ENCODE measurements at places on chromosomes 6 and 20.

- DNase-seq, result no peak
Observed at GRCh38 chr6:104573350-104573749, 286.4 kb downstream of the HACE1 start.

DNA sequence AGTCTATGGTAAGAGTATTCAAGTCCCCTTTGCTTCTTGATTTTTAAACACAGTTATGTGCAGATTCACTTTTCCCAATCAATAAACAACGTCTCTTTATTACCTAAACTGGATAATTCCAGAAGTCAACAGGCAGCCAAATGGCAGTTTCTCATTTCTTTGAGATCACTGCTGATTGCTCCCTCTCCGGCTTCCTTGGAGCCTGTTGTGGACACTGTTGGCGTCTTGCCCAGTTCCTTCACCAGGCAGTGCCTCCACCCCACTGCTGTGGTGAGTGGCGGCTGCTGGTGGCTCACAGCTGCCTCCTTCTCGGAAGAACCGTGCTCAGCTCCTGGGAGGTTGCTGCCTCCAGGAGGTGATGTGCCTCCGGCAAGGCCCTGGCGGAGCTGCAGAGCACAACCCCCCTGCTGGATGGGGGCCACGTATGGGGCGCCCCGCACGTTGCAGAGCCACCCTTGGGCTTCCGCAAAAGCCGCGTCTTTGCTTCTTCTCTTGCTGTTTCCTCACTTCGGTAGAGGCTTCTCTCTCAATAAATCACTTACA lies 105.1 kb upstream of the CNKSR3 start:
- DNase-seq, result peak; percentile 78

DNA sequence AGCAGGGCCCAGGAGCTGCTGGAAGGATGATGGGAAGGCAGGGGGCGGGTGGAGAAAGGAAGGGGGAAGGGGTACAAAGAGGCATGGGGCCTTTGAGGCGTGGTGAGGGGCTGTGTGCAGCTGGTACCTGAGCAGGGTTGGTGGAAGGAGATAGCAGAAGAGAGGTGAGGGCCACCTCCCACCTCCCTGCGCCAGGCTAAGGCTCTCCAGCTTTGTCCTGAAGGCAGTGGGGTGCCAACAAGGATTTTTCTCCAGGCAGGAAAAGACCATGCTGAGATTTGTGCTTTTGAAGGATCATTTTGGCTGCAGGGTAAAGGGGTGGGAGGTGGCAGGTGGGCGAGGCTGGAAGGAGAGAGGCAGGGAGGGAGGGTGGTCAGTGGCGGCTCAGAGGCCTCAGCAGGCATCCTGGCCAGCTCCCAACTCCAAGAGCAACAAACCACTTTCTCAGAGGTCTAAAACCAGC lies 40.8 kb downstream of the NOL4L start:
- DNase-seq, result no peak

DNA sequence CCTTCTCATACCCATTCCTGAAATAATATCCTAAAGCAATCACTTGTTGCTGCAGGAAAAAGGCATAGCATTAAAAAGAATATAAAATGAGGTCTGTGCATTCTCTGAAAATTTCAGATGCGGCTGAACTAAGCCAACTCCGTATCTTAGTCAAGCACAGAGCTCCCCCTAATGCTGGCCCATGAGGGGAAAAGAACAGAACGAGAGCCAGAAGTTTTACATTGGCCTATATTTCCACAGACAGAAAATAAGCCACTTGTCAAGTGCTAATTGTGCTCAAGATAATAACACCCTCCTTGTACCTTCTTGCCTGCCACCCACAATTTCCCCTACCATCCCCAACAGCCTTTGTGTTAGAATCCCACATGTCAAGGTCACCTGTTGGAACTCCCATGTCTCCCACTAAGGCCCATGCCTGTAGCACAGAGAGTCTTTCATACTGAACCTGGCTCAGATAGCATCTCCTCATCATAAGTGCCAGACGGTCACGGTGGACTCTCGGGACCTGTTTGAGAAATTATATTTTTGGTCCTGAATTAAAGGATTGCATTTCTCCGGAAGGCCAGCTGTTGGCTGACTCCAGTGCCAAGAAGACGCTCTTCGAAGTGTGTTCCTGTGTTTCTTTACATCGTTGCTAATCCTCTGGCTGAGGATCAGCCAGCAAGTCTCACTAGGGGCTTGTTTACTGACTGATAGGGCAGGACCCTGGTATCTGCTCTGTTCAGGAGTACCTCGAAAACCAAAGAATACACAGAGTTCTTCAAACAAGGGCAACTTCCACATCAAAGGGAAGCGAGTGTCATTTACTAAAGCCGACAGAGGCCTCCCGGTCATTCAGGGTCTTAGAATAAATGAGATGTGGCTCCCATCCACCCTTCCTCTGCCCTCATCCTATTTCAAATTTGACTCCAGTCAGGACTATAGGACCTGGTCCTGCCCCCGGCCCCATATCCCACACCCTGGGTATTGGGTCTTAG lies 183.4 kb upstream of the FBXL4 start:
- no peak for DNase-seq

DNA sequence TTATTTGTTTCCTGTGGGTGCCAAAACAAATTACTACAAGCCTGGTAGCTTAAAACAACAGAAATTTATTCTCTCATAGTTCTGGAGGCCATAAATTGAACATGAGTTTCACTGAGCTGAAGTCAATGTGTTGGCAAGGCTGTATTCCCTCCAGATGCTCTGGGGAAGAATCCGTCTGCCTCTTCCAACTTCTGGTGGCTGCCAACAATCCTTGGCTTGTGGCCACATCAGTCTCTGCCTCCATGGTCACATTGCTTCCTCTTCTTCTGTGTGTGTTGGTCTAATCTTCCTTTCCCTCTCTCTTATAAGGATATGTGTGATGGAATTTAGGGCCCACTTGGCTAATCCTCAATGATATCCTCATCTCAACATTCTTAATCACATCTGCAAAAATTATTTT lies 92.8 kb upstream of the EPB41L1 start:
- no peak for DNase-seq

- no peak for DNase-seq
Observed at GRCh38 chr6:18515767-18516166, 128.6 kb downstream of the RNF144B start.

DNA sequence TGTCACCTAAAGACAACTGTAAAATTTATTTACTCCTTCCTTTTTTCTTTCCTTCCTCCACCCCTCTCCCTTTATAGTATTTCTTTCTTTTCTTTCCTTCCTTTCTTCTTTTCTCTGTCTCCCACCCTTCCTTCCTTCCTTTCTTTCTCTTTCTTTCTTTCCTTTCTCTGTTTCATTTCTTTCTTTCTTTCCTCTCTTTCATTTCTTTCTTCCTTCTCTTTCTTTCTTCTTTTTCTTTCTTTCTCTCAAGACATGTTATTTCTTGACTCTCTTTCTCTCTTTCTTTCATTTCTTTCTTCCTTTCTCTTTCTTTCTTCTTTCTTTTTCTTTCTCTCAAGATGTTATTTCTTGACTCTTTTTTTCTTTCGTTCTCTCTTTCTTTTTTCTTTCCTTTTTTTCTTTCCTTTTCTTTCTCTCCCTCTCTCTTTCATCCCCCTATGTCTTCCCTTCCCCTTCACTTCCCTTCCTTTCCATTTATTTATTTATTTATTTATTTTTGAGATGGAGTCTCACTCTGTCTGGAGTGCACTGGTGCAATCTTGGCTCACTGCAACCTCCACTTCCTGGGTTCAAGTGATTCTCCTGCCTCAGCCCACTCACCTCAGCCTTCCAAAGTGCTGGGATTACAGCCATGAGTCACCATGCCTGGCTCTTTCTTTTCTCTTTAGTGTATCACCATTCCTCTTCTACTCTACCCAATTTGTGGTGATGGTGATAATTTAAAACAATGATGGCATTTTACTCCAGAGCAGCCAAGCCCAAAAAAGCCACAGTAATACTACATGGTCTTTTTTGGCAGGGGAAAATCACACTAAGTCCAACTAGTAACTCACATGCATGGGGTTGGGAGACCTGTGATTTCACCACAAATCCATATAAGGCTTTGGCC lies 188.2 kb downstream of the ADGRG6 start:
- DNase-seq, result no peak

DNA sequence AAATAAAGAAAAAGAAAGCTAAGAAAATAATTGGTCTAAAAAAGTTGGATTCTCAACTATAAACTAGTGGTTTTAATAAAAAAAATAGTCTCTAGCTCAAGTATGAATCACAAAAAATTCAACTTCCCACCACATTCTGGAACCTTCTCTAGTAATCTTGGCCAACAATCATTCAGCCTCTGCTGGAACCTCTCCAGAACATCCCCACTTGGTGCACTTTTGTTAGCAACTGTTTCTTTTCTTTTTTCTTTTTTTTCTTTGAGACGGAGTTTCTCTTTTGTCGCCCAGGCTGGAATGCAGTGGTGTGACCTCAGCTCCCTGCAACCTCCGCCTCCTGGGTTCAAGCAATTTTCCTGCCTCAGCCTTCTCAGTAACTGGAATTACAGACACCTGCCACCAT lies 35.7 kb downstream of the TXLNB start:
- DNase-seq, result peak; percentile 64

- DNase-seq, result no peak
Observed at GRCh38 chr6:148463671-148464070, 121.0 kb downstream of the SASH1 start.

DNA sequence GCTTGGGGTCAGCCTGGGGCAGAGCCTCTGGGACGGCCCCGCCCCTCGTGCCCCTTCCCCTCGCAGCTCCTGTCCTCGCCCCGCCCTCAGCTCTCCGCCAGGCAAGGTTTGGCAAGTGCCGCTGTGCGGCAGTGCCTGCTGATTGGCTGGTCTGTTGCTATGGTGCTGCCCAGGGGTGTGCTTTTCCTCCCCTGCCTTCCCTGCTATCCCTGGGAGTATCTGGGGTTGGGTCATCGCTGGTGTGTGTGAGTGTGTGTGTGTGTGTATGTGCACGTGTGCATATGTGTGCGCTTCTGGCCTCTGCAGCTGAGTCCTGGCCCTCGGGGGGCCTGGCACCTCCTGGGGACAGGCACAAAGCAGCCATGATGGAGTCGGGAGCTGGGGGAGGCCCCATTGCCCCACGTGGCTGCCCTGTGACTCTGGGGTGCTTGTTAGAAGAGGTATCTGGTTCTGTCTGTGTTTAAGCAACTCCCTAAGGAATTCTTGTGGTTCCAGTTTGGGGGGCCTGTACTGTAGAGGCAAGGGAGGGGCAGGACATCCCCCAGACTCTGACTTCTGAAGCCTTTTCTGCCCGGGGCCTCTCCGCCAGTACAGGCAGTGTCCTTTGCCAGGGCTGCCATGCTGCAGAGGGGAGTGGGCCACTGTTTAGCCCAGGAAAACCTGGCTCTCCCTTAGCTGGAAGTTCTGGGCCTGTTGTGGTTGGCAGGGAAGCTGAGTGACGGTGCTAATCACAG lies 6.9 kb downstream of the RTEL1 start:
- DNase-seq, result no peak

GRCh38 chr6:3813150-3813780 lies 35.9 kb upstream of the FAM50B start:
- no peak for DNase-seq

GRCh38 chr6:39166912-39167290 lies 51.9 kb upstream of the SAYSD1 start:
- DNase-seq, result no peak

- DNase-seq, result no peak
Observed at GRCh38 chr20:3539311-3540107, 68.7 kb downstream of the ATRN start.

GRCh38 chr6:166708460-166708859 lies 81.4 kb upstream of the RPS6KA2 start:
- DNase-seq, result no peak

- no peak for DNase-seq
Observed at GRCh38 chr6:108675226-108676200, 114.8 kb downstream of the FOXO3 start.

DNA sequence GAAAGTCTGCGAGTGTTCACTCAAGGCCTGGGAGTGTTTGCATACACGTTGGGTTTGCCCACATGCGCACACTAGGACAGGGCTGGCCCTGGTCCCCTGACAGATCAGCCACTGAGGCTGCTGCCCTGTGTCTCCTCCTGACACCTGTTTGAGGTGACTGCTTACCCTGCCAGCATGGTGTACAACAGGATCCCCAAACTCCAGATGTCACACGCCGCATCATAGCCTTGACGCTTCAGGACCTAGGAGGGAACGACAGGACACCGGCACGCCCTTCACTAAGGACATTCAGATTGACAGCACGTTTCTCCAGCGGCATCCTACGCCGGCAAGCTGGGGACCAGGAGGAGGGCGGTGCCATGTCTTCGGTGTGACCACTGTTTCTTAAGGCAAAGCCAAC lies 37.0 kb upstream of the MPC1 start:
- no peak for DNase-seq

- peak; percentile 51 for DNase-seq
Observed at GRCh38 chr6:110528101-110528929, 51.9 kb upstream of the SLC22A16 start.

DNA sequence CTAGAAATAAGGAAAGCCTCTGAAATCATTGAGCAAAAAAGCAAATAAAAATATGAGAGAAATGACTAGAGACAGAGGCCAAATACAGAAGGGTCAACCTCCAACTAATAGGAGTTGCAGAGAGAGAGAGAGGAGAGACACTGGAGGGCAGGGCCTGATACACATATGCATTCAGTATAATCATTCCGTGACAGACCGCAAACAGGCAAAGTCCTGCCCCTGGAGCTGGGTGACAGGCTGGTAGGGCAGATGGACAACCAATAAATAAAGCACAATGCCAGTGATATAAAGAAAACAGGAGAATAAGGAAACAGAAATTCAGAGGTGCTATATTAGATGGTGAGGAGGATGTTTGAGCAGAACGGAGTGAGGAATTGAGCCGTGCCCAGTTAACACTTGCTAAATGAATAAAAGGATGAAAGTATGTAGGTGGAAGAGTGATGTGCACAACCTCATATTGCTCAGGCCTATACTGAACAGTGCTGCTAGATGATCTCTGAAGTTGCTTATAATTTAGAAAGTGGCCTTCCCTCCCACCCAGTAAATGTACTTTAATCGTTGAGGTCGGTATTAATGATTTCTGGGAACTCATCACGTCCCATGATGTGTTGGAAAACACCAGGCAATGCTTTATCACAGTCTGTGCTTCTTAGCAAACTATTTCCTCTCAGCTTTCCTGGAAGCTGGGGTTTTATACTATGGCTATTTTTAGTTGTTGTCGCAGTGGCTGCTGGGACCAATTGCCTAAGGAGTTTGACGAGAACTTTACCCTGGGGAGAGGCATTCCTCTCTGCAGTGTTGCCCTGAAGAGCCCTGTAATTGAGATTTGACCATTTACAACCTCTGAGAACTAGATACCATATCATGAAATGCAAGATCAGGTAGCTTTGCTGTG lies 37.6 kb upstream of the CLIC5 start:
- no peak for DNase-seq

DNA sequence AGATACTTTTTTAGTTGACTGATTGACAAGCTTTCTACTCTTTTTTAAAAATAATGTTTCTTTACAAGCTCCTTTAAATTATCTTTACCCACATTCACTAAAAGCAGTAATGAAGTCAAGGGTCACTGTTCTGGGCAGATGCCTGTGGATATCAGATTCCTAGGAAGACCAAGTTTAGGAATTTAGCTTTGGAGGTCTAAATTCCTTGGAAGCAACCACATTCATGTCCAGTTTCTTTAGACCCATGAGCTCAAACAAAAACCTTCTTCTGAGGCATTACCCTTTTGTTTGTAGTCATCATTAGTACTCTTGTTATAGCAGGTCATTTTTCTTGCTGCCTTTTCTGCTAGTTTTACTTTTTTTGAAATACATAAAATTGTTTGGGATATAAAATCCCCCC lies 462.9 kb upstream of the JAG1 start:
- DNase-seq, result no peak

Measured in skeletal muscle cell (primary cell).